ENCODE measurements at places on chromosomes 6 and 20. TPM values are rescaled to one million over a fixed set of nuclear protein-coding genes. Genes with fewer than 3 reads are reported as not detected.
A peak's percentile ranks its signal among the peaks of the same experiment; 100 is the strongest.

AKAP7 gene
- 4.3 TPM for total RNA-seq

SRPK1 gene
- total RNA-seq = 114 TPM

DNA sequence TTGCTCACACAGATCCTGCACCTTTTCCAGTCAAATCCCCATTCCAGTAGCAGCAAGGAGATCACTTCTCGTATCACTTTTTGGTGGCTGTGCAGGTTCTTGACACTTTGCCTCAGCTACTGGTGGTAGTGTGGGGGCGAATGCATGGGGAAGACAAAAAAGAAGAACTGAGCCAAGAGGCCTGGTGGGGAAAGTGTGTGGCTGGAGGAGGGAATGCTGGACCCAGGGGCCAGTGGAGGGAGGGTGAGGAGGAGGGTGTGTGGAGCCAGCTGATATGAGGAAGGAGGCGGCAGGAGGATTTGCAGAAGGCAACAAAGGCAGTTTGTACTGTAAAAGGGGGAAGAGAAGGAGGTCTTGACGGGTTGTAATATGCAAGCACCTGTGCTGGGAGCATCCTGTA is 15.7 kb upstream of the HLA-C start:
- DNase-seq = no peak

- DNase-seq = no peak
These were observed 81.2 kb downstream of the ASXL1 start for GRCh38 chr20:32439132-32439829.

GRCh38 chr6:26199057-26199772 is 112.0 kb downstream of the HFE start:
- peak; percentile 47 for DNase-seq

VSTM2L gene
- not detected for total RNA-seq

All from CD8-positive, alpha-beta memory T cell (primary cell).